ENCODE measurements at places on chromosomes 16 and 17. TPM values are rescaled to one million over a fixed set of nuclear protein-coding genes. Genes with fewer than 3 reads are reported as not detected.

PLEKHH3 gene
- total RNA-seq: 14.1 TPM

KRT35 gene
- total RNA-seq: not detected

NPIPB6 gene
- total RNA-seq: 5.7 TPM

- peaks cover 26% of the 10 kb centered on the region for H3K4me1 ChIP-seq
- no peaks in the 10 kb centered on the region for H3K36me3 ChIP-seq
- no peak for DNase-seq
- no peak overlapping the region for H3K27ac ChIP-seq
- H3K27me3 ChIP-seq: peaks cover 3% of the 10 kb centered on the region
- H3K4me3 ChIP-seq: no peak overlapping the region
Observed at GRCh38 chr16:79164388-79164995, 436.0 kb downstream of the MAF start.

DNA sequence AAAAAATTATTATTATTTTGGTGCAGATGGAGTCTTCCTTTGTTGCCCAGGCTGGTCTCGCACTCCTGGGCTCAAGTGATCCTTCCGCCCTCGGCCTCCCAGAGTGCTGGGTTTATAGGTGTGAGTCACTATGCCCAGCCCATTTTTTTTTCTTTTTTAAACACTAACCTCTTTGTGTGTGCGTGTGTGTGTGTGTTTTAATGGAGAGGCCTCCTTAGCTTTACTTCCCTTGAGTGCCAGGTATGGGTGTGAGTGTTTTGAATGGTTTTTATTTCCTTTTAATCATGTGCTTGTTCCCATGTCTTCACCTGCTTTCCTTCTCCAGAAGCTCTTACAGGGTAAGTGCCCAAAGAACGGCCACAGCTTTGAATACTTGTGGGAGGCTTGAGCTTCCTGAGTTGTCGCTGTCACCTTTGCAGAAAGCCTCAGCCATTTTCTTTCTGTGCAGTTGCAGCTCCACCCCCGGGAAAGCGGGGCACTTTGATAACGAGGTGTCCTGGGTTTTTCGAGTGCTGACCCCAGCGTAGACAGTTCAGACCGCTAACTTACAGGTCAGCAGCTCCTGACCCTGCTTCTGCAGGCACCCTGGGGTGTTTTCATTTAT is 22.6 kb downstream of the AKAP1 start:
- H3K4me3 ChIP-seq: no peak overlapping the region
- H3K36me3 ChIP-seq: peaks cover 14% of the 10 kb centered on the region
- H3K4me1 ChIP-seq: peaks cover 19% of the 10 kb centered on the region
- H3K27me3 ChIP-seq: no peaks in the 10 kb centered on the region

- DNase-seq: peak; percentile 47
- no peak overlapping the region for H3K27ac ChIP-seq
- H3K36me3 ChIP-seq: no peaks in the 10 kb centered on the region
Observed at GRCh38 chr17:9002606-9003354, 18.5 kb upstream of the NTN1 start.

GRCh38 chr16:65574326-65574966 is 452.6 kb upstream of the CDH11 start:
- peaks cover 16% of the 10 kb centered on the region for H3K27me3 ChIP-seq
- no peak for DNase-seq
- H3K4me3 ChIP-seq: no peak overlapping the region
- H3K36me3 ChIP-seq: peaks cover 2% of the 10 kb centered on the region
- H3K27ac ChIP-seq: no peak overlapping the region
- H3K4me1 ChIP-seq: peaks cover 3% of the 10 kb centered on the region

GRCh38 chr17:34409352-34409751 is 46.3 kb upstream of the CCL1 start:
- H3K4me1 ChIP-seq: no peaks in the 10 kb centered on the region
- no peak overlapping the region for H3K27ac ChIP-seq
- H3K27me3 ChIP-seq: peaks cover 44% of the 10 kb centered on the region
- DNase-seq: no peak
- H3K4me3 ChIP-seq: no peak overlapping the region

DNA sequence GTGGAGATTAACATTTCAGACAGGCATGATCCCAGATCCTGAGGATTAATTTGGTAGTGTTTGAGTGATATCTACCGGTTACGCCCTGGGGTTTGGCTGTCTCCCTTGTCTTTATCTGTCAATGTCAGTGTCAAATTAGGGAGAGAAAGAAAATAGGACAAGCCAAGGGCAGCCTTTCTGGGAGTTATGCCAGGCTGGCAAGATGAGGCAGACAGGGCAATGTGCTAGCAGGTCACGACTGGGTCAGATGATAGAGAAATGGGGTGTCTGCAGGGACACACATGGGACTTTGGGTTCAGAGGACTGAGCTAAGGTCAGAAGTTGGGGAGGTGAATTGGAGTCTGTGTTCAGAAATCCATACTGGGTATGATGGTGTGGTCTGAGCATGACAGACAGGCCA is 27.4 kb upstream of the LYRM9 start:
- no peak overlapping the region for H3K4me3 ChIP-seq
- H3K4me1 ChIP-seq: peaks cover 3% of the 10 kb centered on the region
- H3K27me3 ChIP-seq: peaks cover 8% of the 10 kb centered on the region
- H3K27ac ChIP-seq: no peak overlapping the region
- no peaks in the 10 kb centered on the region for H3K36me3 ChIP-seq
- no peak for DNase-seq

GRCh38 chr17:19868079-19868395 is 301 bp upstream of the ULK2 start:
- no peak for DNase-seq
- H3K4me1 ChIP-seq: peaks cover 5% of the 10 kb centered on the region
- H3K4me3 ChIP-seq: peak overlapping the region; percentile 64
- H3K27me3 ChIP-seq: no peaks in the 10 kb centered on the region
- no peak overlapping the region for H3K27ac ChIP-seq
- H3K36me3 ChIP-seq: peaks cover 3% of the 10 kb centered on the region

DNA sequence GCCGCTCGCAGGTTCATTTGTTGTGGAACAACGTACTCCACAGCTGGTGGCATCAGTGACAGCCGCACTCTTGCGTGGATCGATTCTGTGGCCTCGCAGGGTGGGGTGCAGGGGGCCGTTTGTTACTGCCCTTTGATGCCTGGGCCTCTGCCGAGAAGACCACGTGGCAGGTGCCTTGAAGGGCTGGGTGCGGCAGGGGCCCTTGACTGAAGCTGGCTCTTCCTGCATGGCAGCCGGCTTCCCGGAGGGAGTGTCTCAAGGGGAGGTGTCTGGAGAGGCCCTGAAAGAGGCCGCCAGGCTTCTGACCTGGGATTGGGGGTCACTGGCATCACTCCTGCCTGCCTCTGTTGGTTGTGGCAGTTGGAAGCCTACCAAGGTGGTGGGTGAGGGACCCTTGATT is 43.8 kb downstream of the TBCD start:
- no peak overlapping the region for H3K27ac ChIP-seq
- H3K27me3 ChIP-seq: no peaks in the 10 kb centered on the region
- no peak overlapping the region for H3K4me3 ChIP-seq

GRCh38 chr17:76561332-76561731 is 21.5 kb downstream of the PRCD start:
- H3K36me3 ChIP-seq: peaks cover 22% of the 10 kb centered on the region
- no peak for DNase-seq
- H3K27me3 ChIP-seq: no peaks in the 10 kb centered on the region
- H3K4me1 ChIP-seq: peaks cover 24% of the 10 kb centered on the region
- H3K27ac ChIP-seq: peak overlapping the region; percentile 34
- no peak overlapping the region for H3K4me3 ChIP-seq
